ENCODE measurements at places on chromosomes 11 and 22.

- DNase-seq, result no peak
Measured at GRCh38 chr22:19519041-19519926, 4.9 kb downstream of the CLDN5 start.

DNA sequence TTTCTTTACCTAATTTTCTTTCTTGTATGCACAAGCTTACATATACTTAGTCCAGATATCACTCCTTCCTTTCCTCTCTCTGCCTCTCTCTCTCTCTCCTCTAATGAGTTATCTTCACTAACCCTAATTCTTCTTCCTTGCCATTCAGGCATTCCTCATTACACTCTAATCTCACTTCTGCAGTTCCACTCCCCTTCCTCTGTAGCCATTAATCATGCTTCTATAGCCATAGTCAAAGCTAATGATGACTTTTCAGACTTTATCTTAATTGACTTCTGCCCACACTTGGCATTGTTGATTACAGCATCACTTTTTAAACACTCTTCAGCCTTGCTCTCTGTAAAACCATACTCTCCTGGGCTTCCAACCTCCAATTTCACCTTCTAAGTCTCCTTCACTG, 35.3 kb upstream of the SC5D start:
- DNase-seq, result no peak

DNA sequence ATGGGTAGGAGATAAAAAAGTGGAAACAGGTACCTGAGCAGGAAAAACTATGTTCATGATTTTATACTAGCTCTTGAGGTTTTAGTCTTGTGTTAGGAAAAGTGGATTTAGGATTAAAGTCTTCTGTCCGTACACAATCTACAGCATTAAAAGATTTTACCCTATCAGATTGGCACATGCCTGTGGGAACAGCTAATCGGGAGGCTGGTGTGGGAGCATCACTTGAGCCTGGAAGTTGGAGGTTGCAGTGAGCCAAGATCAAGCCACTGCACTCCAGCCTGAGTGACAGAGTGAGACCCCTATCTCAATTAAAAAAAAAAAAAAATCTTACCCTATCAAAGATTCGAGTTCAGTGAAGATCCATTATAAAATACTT, 12.2 kb upstream of the CRKL start:
- DNase-seq, result no peak

- DNase-seq, result no peak
Measured at GRCh38 chr22:24417200-24417599, 10.2 kb upstream of the ADORA2A start.

GRCh38 chr22:40039482-40040115, 44.8 kb downstream of the FAM83F start:
- DNase-seq, result no peak

DNA sequence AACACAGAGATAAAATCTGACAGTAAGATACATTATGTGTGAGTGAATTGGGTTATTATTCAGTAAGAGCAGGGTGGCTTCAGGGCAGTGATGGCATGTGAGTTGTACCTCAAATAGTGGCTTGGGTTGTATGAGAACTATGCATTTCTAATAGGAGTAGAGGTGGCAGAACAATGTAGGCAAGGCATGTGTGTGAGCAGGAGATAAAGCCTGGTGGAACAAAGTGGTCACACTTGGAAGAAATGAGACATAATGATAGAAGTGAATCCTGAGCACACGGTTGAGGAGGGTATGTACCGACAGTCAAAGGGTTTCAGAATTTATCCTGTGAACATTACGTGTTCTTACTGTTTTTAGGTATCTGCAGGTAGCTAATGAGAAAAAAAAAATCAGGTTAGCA, 159.3 kb downstream of the CASP12 start:
- DNase-seq, result no peak

- DNase-seq, result no peak
Measured at GRCh38 chr11:85863855-85864254, 8.7 kb downstream of the CCDC83 start.

- DNase-seq, result no peak
Measured at GRCh38 chr11:67429038-67429668, 859 bp downstream of the RPS6KB2 start.

GRCh38 chr11:115555336-115556090, 51.3 kb upstream of the CADM1 start:
- no peak for DNase-seq

GRCh38 chr11:104369761-104370160, 205.8 kb upstream of the PDGFD start:
- no peak for DNase-seq

- no peak for DNase-seq
Measured at GRCh38 chr22:30488121-30488520, 16.3 kb upstream of the SEC14L3 start.

DNA sequence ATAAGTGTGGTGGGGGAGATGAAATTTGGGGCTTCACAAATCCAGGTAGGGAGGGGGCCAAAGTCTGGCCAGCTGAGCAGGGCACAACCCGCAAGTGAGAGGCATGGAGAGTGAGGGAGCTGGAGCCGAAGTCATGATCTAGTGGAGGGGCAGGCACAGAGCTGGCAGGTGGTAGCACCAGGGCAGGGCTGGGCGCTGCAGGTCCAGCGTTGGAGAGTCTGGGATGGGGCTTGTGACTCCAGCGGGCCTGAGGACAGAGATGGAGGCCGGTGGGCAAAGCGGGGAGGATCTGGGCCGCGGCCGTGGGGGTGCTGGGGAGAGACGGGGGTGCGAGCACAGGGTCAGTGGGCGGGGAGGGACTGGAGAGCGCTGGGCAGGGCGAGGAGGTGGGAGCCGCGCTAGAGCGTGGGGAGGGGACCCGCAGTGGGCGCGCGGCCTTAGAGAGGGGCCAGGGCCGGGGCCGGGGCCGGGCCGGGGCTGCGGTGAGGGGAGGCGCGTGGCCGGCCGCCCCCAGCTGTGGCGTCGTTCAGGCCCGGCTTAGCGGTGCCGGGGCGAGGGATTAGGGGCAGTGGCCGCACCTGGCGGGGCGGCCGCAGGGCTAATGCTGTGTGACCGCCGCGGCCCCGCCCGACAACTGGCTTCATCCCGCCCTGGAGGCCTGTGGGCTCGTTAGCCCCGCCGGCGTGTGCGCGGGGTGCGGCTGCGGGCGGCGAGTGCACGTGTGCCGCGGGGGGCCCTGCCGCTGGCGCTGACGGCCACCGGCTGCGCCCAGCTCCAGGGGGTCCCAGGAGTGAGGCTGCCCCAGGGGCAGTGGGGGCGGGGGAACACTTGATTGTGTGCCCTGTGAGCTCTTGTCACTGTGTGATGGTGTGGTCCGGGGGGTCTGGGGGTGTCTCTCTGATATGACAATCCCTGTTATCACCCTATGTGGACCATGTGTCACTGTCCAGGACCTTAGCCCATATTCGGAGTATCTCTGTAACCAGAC, 23.6 kb upstream of the MYOD1 start:
- no peak for DNase-seq

- no peak for DNase-seq
Measured at GRCh38 chr11:48036011-48036410, 55.7 kb downstream of the PTPRJ start.

DNA sequence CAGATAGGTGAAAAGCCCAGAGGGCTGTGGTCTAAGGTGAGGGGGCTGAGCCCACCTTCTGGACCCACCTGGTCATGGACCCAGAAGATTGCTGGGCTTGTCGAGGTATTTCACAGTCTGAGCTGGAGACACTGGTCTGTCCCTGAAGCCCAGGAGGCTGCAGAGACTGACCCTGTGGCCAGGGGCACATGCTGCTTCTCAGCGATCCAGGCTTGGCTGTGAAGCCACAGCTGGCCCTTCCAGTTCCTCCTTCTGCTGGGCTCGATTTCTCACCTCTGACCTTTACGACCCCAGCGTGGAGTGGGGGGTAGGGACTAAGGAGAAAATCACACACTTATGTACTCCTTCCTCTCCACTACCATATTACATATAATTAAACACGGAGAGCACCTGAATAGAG, 88.5 kb downstream of the NECTIN1 start:
- DNase-seq, result no peak

GRCh38 chr11:116461789-116462188, 311.0 kb downstream of the BUD13 start:
- DNase-seq, result no peak

DNA sequence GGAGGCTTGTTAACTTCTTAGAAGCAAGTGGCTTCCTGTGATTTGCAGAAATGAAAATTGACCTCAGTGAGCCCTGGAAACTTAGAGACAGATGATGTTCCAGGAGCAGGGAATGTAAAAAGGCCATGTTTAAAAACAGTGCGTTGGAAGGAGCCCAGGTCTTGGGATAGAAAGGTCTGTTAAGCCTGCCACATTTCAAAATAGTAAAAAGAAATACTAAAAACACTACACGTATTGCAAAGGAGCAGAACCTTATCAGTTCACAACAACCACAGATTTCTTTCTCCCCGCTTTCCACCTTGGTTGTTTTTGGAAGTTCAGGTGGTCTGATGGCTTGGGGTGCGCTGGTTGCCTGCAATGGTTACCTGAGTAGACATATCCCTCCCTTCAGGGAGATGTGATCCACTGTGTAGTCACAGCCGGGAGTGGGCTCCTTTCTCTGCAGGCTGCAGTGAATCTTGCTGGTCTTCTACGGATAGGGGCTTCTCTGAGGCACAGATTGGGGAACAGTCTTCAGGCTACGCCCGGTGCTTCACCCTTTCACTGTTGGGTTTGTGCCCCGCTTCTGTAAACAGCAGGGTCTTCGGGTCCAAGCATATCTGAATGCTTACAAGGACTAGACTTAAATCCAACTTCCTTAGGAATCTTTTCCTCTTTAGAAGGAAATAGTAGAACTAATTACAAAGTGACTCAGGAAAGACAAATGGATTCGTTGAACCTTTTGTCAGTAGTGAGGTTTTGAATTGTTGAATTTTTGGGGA, 1.9 kb downstream of the TEAD1 start:
- DNase-seq, result no peak

DNA sequence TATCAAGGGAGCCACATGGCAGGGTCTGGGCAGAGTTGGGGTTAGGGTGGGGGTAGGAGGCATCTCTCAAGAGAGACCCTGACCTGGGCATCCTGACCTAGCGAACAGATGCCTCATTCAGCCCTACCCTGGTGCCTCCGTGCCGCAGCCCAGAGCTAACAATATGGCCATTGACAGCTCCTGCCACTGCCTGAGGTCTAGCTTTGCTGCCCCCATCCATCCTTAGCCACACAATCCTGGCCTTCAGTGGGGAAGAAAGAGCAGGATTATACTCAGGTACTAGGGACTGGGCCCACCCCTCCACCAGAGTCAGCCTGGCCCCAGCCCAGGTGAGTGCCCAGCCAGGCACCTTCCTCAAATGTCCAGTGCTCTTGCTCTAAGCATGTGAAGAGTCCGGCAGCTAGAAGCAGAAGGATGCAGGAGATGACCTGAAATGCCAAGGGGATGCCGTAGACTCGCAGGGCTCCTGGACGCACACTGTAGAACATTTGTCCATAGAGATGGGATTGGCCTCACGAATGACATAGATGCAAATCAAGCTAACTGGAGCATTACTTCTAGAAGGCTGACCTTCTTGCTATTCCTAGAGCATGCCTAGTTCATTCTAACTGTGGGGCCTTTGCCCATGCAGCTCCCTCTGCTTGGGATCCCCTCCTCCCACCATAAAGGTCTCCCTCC, 13.3 kb upstream of the SERPINH1 start:
- DNase-seq, result no peak

DNA sequence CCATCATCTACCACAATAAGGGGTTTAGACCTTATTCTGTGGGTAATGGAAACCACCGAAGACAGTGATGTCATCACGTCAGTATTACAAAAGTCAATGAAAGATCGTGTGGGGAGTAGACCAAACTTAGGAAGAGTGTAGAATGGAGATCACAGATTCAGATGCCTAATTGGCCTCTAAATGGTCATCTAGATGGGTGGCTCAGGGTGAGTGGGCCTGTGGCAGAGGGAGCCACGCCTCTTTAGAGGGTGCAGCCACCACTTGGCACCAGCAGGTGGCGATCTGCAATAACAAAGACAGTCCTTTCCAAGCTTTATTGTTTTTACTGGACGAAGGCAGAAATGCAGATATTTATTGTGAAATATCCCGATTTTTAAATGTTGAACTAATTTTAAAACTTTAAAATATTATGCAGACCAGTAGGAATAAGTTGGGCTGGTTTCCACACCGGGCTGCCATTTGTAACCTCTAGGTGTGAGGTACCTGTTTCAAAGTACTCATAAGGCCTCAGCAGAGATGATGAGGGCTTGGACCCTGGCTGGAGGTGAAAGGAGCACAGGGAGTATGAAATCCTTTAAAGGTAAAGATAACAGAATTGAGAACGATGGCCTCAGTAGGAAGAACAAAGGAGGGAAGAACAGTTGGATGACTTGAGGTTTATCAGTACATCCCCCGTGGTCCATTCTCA, 222.0 kb downstream of the DBX1 start:
- no peak for DNase-seq

GRCh38 chr11:126655807-126656128, 300.3 kb downstream of the ST3GAL4 start:
- DNase-seq, result no peak

DNA sequence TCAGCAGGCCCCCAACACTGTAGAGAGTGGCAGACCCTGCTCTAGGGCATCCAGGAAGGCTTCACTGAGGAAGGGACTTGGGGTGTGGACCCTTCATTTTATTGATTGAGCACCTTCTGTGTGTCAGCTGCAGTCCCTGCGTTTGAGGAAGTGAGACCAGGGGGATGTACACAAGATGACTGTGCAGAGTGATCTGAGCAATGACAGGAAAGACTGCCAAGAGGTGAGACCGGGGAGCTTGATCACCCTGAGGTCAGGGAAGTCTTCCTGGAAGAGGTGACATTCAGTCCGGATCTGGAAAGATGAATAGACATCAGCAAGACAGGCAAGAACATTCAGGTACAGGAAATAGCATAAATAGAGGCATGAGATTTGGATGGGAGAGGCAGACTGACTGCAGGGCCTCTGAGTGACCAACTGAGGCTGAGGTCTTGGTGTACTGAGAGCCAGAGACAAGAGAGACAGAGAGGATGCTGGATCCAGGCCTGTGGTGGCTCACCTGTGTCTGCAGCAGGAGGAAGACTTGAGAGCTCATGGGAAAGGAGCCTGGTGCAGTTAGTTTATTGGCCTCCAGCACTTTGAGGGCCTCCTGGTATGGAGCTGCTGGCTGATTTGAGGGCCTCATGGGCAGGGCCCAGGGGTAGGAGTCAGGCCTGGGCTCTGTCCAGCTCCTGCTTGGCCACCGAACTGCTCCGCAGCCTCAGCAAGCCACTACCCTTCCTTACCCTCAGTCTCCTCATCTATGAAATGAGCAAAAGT, 5.2 kb downstream of the DGAT2 start:
- no peak for DNase-seq

DNA sequence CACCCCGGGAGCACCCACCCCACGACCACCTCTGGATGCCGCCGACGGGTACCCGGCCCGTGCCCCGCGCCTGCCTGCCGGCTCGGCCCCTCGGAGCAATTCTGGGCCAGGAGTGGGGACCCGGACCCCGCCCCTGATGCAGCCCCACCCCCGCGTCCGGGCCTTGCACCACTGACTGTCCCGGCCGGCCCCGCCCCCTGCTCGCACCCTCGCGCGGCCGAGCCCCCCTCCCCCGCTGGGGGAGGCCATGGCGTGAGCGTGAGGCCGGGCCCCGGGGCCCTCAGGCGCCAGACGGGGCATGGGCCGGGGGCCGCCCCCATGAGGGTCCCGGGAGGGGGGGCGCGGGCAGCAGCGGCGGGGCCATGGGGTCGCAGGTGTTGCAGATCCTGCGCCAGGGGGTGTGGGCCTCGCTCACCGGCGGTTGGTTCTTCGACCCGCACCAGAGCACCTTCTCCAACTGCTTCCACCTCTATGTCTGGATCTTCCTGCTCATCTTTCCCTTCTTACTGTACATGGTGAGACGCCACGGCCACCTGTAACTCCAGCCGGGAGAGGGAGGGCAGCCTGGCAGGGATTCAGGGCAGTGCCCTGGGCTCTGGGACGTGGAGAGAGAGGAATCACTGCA, 486 bp downstream of the PCNX3 start:
- DNase-seq, result no peak

GRCh38 chr11:83255366-83255765, 30.8 kb downstream of the CCDC90B start:
- DNase-seq, result no peak

- DNase-seq, result no peak
Measured at GRCh38 chr11:131218542-131218941, 151.9 kb upstream of the NTM start.

Data from HS-5 (cell line).